ENCODE measurements at places on chromosomes 3 and 15.

- no peak for DNase-seq
Measured at GRCh38 chr3:25057379-25057778, 370.7 kb upstream of the RARB start.

GRCh38 chr3:190117981-190118380, 2.7 kb downstream of the P3H2 start:
- no peak for DNase-seq

DNA sequence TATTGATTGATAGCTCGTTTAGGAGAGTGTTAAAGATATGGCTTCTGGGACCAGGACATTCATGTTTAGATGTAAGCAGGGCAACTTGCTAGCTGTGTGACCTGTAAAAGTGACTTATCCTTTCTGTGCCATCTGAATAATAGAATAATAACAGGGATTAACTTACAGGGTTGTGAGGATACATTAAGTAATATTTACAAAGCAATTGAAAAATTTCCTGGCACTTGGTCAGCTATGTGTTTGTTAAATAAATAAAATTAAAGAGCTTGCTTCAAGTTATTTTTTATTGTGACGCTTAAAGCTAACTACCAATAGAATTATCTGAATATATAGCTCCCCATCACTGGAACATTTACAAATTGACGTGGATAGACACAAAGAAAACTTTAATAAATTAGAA, 287.9 kb upstream of the CDIN1 start:
- DNase-seq: no peak

GRCh38 chr3:57157545-57157944, 7.6 kb downstream of the IL17RD start:
- DNase-seq: no peak

DNA sequence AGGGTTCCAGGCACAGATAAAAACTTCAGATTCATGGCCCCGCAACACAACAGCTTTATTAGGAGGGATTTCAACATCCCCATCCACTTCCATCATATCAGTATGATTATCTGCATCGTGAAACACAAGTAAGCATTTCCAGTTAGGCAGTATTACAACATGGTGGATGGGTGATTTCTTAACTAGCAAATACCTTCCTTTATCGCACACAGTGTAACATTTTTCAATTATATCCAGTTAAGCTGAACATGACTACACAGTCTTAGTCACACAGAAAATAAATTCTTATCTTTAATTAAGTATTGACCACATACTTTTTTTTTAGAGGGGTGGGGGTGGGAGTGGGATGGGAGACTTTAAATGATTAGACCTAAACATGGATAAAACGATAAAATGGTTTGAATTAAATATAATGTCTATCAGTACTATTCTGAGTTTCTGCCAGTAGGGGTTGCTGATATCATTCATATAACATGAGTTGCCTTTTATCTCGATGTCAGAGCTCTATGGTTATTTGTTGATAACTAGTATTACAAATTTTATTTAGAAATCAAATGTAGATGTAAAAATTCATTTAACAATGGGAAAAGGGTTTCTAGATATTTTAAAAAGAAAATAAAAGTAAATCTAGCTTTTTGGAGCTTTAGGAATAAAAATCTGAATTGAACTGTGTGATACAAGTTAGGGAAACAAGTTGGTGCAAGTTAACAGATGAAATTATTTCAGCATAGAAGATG, 146.6 kb downstream of the TBL1XR1 start:
- no peak for DNase-seq

GRCh38 chr15:77582763-77583162, 49.9 kb downstream of the LINGO1 start:
- DNase-seq: no peak

DNA sequence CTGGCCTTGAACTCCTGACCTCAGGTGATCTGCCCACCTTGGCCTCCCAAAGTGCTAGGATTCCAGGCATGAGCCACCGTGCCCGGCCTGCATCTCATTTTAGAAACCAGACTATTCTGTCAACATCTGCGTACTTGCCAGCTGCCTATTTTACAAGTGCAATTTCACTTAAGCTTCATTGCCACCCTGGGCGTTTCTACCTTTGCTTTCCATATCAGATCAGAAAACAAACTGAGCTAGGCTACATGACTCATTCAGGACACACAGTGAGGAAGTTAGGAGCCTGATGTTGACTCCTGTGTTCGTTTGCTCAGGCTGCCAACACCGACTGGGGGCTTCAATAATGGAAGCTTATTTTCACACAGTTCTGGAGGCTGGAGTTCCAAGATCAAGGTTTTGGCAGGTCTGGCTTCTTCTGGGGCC, 42.3 kb upstream of the KLHL25 start:
- no peak for DNase-seq

- no peak for DNase-seq
Measured at GRCh38 chr3:135147657-135148056, 352.6 kb downstream of the EPHB1 start.
